ENCODE measurements at places on chromosomes 6 and 20.
A peak's percentile ranks its signal among the peaks of the same experiment; 100 is the strongest.

DNA sequence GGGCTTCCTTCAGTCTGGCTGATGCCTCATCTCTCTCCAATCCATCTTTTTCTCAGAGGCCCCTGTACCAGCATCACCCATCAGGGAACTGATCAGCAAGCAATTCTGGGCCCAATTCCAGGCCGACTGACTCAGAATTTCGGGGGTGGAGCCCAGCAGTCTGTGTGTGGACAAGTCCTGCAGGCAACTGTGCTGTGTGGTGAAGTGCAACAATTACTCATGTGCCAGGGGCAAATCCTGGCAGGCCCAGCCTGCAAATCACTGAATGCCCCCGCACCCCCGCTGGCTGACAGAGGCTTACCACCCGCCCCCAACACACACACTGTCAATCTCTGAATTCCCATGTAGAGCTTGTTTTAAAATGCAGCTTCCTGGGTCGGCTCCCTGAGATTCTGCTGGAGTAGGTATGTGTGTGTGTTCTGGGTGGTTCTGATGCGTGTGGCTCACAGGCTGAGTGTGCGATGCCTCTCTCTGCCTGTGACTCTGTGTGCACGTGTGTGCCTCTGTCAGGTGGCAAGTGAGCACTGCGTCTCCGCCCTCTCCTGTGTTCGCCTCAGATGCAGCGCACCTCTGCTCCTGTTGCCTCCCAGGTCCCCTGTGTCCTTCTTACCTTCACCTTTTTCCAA lies 45.4 kb downstream of the SSR1 start:
- DNase-seq = peak; percentile 97

DNA sequence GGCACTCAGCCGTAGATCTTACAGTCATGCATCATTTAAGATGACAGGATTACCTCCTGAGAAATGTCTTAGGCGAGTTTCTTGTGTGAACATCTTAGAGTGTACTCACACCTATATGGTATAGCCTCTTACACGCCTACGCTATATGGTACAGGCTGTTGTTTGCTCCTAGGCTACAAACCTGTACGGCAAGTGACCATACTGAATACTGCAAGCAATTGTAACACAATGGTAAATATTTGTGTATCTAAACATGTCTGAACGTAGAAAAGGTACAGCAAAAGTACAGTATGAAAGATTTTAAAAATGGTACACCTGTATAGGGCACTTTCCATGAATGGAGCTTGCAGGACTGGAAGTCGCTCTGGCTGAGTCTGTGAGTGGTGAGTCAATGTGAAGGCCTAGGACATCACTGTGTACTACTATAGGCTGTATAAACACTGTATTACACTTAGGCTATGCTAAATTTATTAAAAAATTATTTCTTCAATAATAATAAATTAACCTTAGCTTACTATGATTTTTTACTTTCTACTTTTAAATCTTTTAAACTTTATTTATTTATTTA lies 541 bp upstream of the IL20RA start:
- no peak for DNase-seq

GRCh38 chr6:72894091-72894490 lies 272.2 kb downstream of the KCNQ5 start:
- DNase-seq = no peak

DNA sequence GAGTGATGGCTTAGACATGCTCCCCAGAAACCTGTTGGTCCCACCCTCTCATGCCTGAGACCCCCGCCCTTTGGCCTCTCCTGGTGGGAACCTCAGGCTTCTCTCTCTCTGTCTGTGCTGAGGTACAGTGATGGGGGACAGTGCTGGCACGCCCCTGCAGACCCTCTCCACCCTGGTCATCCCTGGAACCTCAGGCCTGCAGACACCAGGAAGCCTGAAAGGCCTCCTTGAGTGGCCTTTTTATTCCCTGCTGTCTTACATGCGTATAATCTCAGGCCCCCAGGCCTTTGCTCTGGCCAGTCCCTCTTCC lies 78.5 kb upstream of the MAFB start:
- DNase-seq = no peak

DNA sequence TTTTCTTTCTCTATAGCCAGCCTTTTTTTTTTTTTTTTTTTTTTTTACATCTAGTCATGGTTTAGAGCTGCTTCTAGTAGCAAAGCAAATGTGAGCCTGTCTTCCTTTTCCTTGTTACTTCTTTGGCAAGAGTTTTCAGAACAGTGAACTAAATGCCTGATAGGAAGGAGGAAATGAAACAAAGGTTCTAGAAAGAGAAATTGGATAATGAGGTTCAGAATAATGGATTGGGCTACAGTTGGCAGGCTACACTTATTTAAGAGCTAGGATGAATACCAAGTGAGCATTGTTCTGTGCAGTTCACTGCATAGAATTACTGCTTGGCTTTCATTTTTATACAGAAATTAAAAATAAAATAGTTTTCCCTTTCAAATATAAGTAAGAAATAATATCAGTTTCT lies 78.6 kb downstream of the HIVEP1 start:
- DNase-seq = no peak

GRCh38 chr6:144248476-144249301 lies 36.4 kb upstream of the UTRN start:
- DNase-seq = no peak

GRCh38 chr20:1300083-1300840 lies 28.7 kb downstream of the SDCBP2 start:
- DNase-seq = no peak

DNA sequence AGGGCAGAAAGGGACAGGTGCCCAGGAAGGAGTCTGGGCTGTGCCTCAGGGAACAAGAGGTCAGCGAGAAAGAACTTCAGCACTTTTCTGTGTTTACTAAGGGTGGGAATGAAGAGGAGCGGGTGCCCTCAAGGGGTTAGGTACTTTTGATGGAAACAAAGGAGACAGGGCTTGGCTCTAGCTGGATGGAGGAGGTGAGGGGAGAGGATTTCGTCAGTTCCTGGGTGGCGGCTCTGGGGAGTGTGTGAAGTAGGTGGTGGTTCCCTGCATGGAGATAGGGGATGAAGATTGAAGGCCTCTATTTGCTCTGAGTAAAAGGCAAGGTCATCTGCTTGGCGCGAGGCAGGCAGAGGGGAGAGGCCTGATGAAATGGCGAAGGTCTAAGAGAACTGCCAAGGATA lies 40.0 kb upstream of the ANKRD60 start:
- no peak for DNase-seq

DNA sequence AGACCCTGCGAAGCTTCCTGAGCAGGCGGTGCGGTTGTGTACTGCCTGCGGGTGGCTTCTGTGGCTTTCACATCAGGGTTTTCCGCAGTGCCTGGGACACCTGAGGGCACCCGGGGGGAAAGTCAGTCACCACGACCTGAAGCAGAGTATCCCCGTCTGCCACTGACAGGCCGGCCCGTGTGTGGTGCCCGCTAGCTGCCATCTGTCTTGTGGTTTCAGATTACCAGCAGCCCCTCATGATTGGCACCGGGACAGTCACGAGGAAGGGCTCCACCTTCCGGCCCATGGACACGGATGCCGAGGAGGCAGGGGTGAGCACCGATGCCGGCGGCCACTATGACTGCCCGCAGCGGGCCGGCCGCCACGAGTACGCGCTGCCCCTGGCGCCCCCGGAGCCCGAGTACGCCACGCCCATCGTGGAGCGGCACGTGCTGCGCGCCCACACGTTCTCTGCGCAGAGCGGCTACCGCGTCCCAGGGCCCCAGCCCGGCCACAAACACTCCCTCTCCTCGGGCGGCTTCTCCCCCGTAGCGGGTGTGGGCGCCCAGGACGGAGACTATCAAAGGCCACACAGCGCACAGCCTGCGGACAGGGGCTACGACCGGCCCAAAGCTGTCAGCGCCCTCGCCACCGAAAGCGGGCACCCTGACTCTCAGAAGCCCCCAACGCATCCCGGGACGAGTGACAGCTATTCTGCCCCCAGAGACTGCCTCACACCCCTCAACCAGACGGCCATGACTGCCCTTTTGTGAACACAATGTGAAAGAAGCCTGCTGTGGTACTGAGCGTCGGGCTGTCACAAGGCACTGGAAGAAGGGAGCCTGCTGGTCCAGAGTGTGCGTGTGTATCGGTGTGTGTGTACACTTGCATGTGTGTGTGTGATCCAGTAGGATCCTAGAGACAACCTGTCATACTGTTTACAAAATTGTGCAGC lies 54.4 kb downstream of the GOPC start:
- DNase-seq = peak; percentile 27

DNA sequence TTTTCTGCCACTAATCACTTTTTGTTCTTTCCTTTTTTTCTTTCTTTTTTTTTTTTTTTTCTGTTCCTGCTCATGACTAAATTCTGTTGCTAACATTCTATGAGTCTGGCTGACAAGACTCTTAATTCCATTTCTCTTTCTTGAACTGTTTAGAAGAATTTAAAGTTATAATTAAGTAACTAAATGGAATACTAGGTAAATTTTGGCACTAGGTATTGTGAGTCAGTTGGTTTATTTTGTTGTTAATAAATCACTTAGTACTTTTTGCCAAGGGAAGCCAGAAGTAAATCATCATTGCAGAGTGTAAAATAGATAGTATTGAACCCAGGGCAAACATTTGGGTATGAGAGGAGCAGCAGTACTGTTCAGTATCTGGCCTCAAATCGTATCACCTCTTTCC lies 42.0 kb upstream of the PRDM1 start:
- no peak for DNase-seq

All from NCI-H1694 treated with DMSO at 0.1 percent for 48 hours (cell line).